ENCODE measurements at places on chromosomes 5 and 9.

DNA sequence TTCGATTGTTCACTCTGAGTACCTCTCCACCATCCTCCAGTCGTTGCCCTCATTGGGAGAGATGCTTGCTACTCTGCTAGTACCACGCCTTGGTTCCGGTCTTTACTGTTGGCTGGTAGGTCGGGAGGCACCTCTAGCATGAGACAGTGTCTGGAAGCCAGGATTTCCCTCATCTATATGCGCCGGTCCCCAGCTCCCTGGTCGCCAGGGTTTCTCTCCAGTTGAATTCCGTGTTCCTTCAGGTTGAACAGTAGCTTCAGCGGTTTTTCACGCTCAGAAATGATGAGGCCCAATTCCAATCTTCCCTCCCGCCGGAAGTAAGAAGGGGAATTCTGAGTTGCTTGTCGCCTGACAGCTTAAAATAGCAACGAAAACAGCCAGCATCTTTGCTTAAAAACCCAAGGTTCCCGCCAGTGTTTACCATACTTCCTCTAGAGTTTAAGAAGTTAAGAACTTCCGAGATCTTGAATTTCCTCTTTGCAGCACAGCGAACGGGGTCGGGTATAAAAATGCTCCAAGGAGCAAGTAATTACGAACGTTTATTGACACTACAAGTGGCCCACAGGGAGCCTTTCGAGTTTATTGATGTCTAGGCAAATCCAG lies 1.3 kb upstream of the ST8SIA4 start:
- peak; percentile 65 for DNase-seq

DNA sequence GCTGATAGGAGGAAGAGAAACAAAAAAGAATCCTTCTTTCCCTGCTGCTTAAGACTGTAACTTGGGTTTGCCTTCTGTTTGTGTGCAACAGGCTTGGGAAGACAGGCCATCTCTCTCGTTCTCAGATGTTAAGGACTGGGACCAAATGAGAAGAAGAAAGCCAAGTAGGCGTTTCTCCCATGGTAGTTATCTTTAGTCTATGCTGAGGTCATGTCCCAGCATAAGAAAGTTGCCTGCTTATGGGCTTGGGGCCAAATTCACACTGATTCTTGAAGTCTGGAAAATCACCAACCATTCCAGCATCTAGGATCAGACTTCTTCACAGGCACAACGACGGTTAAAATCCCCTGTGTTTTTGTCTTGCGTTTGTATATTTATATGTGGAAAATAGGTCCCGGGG lies 44.2 kb upstream of the PALM2AKAP2 start:
- DNase-seq, result no peak

- DNase-seq, result no peak
Measured at GRCh38 chr5:131538177-131538593, 96.8 kb downstream of the RAPGEF6 start.

DNA sequence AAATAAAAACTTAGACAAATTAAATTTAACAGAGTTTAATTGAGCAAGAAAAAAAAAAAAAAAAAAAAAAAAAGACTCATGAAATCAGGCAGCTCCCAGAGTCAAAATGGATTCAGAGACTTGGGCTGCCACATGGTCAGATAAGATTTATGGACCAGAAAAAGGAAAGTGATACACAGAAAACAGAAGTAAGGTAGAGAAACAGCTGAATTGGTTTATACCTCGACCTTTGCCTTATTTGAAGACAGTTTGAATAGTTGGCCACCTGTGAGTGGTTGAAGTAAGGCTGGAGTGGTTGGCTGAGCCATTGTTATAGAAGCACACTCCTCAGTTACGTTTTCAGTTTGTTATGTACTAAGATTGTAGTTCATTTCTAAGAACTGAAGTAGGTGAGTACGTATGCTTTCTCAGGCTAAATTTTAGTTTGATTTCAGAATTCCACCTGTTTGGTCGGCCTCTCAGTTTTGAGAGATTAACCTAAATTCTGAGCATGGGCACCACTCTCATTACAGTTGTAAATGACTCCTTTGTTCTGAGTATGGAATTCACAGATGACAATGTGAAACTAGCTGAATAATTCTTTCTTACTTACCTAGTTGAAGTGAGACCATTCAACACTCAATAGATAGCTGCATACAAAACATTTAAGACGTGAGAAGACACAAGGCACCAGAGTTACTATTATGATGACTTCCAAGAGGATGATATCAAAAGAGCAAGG lies 149.0 kb downstream of the AOPEP start:
- DNase-seq, result no peak

DNA sequence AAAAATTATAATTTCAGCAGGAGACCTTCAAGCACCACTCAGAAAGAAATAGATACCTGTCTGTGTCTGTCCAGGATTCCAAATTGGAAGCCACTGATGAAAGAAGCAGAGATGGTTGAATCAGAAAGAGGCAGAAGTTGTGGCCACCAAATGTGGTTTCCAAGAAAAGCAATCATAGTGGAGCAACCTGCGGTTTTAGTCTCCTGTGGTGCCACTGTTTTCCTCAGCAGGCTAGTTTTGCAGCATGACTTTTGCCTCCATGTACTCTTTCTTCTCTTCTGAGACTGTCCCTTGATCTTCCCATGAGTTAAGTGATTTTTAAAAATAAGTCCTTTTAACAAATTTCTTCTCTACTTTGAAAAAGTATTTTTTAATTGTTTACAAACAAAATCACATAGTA lies 535.8 kb downstream of the CYLC2 start:
- DNase-seq, result no peak

DNA sequence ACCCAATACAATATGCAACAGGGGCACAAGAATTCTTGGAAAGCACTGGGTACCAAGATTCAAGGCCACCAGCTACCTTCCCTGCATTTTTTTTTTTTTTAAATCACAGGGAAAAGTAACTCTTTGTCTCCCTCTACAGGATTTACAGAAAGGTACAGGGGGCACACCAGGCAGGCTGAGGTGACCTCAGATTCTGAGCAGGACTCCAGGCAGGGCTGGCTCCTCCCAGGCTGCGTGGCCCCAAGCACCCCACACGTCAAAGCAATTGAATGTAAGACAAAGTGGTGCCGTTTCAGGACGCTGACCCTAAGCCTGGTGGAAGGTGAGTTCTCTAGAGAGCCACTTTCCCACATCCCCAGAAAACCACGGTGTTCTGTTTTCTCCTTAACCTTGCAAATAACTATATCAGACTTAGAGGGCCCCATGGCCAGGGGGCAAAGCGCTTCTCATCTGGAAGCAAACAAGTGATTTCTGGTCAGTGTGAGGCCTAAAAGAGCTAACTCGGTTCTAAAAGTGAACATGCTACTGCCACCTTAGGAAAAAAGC lies 222.6 kb downstream of the ROR2 start:
- peak; percentile 47 for DNase-seq

DNA sequence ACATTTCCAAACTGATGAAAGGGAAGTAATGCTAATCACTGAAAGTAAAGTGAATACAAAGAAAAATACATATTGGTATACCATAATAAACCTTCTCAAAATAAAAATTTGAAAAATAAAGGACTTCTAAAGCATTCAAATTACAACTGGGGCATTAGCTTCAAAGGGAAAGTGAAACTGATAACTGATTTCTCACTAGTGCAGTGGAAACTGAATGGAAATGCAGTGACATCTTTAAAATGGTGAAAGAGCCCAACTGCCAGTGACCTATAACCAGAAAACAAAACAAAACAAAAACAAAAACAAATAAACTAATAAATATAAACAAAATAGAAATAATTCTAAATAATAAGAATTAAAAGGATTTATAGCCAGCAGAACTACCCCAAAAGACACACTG lies 297.5 kb upstream of the GRIN3A start:
- no peak for DNase-seq

DNA sequence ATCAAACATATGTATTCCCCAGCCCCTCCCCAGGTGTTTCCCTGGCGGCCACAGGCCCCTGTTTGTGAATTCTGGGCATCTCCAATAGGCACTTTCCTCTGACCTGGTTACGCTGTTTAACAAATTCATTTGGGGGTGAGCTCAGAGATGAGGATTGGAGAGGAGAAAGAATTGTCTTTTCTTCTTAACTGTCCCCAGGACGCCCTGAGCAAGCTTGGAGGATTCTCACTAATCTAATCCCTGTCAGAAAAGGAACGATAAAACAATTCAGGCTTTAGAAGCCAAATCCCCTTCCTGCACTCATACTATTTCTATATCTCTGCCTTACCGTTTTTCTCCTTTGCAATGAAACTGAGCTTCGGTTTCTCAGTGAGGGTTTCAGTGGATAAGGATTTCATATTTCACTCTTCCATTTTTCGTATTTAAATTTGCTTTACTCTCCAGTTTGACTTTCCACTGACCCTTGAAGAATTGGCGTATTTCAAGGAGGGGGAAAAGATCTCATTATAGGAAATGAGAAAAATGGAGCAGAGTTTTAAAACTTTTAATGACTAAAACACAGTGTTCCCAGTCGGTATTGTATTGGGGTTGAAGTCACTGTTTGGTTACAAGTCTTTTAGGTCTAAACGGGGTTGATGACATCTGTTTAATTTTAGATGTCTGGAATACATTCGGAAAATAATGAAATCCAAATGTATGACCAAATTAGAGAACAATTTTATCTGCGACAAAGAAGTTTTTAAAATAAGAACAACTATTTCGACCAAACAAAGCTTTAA lies 180.1 kb downstream of the MACROH2A1 start:
- no peak for DNase-seq

- DNase-seq, result no peak
Measured at GRCh38 chr5:54521856-54522479, 4.4 kb downstream of the SNX18 start.

- DNase-seq, result no peak
Measured at GRCh38 chr9:96344458-96345180, 38.9 kb downstream of the SLC35D2 start.

- no peak for DNase-seq
Measured at GRCh38 chr5:55180016-55180415, 7.0 kb upstream of the CDC20B start.

DNA sequence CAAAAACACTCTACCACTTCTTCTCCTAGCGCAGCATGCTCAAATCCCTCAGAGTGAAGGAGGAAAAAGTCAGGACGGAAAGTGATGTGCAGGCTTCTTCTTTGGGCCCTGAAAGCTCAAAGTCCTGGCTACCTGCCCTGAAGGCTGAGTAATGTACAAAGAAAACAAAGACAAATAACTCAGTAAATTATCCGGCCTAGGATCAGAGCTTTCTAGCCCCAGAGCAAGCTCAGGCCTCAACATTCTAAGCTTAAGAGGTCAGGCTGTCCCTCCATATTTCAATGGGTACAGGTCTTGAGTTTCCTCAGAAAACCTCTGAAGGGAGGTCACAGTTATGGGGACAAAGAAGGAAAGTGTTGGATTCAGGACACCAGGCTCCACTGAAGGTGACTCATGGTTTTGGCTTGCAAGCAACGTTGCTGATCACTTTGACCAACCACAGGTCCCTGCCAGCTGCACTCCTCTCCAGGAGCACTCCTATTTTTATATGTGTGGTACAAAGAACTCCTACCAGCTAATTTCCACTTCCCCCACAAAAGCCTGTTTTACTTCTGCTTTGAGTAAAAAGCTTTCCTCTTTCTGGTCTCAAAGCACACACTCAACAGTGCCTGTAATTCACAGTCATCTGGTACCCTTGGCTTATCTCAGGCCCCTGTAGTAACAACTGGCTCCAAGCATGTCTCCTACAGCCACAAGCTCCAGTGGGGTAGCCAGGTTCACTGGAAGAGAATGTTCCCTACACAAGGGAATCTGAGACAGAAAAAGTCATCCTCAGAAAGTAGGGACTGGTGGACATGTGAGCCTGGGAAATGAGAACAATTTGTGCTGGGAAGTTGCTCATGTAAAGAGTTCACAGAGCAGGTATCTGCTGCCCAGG lies 115.7 kb downstream of the UGCG start:
- DNase-seq, result peak; percentile 77

DNA sequence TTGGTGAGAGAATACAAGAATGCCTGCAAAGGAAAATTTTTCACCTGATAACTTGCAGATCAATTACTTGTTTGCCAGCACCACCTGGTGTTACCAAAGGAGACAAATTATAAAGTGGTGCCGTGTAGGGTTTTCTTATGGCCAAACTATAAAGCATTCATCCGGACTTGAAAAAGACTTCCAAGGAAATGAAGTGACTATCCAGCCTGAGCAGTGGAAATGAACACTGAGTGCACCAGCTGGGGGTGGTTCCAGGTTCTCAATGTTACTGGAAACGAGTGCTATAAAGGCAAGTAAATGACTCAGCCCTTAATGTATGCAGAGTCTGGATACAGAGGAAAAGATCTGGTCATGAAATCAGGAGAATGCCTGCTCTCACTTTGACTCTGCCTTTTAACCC lies 113.1 kb downstream of the DNAH5 start:
- DNase-seq, result no peak

- no peak for DNase-seq
Measured at GRCh38 chr9:98899408-98900056, 44.2 kb upstream of the COL15A1 start.

DNA sequence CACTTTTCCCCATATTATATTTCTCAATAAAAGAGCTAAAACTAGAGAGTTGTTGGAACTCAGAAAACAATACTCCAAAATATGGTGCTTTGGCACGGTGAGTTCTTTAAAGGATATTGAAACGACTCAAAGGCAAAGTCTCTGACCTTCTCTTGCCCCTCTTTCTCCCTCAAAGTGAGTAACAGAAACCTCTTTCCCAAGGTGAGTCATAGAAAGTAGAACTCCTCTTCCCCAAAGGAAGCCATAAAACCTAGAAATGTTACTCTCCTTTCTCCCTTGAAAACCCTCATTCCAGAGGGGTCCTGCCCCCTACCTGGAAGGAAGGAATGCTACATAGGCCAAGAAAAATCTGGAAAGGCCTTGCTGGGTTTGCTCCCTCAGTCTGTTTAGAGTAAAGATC lies 47.5 kb downstream of the RAPGEF6 start:
- DNase-seq, result no peak

DNA sequence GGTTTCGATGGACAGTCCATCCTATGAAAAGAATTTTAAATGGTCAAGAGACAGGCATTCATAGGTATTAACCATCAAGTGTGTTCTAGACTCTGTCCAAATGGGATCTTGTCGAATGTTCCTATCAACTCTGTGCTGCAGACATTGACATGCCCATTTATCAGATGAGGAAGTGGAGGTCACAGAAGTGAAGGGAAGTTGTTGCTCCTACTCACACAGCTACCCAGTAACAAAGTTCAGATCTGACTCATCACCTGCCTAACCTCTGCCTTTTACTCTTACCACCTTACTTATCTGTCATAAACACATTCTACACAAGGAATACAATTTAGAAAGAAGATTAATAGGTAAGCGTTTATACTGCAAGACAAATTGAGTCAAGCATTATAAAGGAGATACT lies 426.2 kb upstream of the BRINP1 start:
- DNase-seq, result no peak

GRCh38 chr5:157106630-157107461 lies 2.0 kb downstream of the HAVCR2 start:
- DNase-seq, result peak; percentile 13

GRCh38 chr5:171586436-171586835 lies 167.0 kb downstream of the FGF18 start:
- no peak for DNase-seq

Measured in stimulated activated naive B cell treated with anti-CD40 and anti-IgM and Interleukin-4, amounts not matched to agents 10 μg/mL and 1 μg/mL and 100 μg/mL, for 72 hours (primary cell).